Activated CD4-positive, alpha-beta T cell treated with anti-CD3 and anti-CD28 coated beads, Interleukin-2, amount 10 ng/mL, durations not matched to agents 7 days and 5 days (primary cell): ENCODE measurements at places on chromosomes 4 and X. TPM values are rescaled to one million over a fixed set of nuclear protein-coding genes. Genes with fewer than 3 reads are reported as not detected.

The SLC49A3 gene
- total RNA-seq: 0.35 TPM

The XAGE1A gene
- not detected for total RNA-seq

GRCh38 chr4:66429276-66429675, 759.0 kb upstream of the EPHA5 start:
- no peak for DNase-seq

DNA sequence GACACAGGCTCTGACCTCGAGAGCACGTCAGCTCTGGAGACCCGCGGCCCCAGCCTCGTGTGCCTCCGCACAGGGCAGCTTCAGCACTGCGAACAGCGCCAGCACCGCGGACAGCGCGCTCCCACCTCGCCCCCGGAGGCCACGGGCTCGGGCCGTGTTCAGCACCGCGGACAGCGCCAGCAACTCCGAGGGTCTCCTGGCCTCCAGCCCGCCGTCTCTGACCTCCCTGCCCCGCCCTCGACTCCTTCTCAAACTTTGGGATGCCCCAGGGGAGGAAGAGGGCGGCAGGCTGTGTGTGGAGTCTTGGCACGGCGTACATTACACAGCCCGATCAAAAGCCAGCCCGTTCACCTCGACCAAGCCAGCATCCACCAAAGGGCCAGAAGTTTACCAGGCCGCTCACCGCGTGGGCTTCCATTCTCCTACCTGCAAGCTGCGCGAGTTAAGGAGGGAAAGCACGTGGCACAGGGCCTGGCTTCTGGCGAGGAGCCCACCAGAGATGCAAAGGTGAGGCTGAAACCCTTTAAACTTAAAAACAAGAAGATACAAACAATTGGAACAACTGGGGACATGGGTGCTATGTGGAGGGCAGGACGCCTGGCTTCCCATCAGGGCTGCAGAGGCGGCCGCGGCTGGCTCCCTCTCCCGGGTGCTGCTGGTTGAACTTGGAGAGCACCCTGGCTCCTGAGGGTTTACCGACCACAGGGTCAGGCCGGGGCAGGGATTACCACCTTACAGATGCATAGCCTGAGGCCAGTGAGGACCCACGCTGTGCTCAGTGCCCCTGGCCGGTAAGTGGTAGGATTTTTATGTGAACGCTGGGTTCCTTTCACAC, 4.5 kb upstream of the NKX1-1 start:
- peak; percentile 52 for DNase-seq

DNA sequence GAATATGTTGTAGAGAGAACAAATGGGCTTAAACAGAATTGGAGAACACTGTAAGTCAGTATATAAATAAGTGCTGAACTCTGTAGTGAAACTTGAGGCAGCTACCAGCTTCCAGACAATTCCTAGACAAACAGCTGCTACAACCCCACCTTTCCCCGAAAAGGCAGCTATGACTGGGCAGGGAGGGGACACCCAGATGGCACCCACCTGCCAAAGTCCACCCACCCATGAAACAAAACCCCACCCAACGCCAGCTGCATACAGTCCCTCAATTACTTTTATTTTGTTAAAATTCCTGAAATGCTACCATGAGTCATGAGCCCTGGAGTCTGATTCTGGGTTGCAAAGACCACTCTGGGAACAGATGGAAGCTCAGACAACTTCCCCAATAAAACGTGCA, 24.4 kb downstream of the RELL1 start:
- no peak for DNase-seq

DNA sequence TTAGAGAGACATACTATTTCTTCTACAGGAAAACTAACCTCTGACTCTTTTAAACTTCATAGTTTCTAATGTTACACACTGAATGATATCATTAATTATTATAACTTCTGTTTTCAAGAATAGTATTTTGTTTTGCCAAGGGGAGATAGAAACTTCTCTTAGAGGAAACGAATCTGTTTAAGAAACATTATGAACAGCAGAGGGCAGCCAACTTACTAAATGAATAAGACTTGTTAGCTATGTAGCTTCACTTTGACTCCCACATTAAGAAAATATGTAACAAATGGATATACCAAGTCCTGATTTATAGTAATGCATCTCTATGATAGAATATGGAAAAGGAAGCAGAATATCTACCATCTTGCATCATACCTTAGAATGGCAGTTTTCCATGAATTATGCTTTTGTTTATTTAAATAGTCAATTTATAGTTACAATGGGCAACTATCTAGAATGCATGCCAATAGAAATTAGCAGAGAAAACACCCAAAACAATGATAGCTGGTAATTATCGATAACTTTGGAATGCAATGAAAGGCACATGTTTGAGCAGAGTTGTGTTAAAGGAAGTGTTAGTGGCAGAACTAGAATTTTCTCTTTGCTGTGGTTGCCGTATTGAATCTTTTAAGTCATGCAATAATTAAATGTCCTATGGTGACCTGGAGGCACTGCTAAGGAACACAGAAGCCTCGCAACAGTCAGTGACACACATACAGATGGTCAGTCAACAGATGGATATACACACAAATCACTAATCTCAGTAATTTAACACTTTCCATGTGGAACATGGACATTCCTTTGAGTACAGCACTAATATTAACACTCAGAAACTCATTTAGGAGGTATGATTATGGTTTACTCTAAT, 105.7 kb upstream of the PDLIM3 start:
- no peak for DNase-seq
